Mesendoderm (in vitro differentiated cells): ENCODE measurements at places on chromosomes 3 and 15.

DNA sequence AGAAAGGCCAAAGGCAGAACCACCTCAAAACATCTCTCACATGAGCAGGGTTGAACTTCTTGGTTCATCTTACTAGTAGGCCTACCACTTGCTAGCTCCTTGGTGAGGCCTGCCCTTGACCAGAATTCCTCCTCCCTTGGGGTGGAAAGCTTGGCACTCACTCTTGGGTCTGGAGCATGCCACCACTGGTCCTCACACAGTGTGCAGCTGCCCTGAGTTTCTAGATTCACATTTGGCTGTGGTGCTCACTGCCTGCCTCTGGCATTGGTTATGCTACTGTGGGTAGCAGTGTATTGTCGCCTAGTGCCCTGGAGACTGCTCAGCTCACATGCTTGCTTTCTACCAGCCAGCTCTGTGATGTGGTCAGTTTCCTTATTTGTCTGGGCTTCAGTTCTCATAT lies 23.7 kb downstream of the OXNAD1 start:
- no peak overlapping the region for H3K27ac ChIP-seq
- H3K27me3 ChIP-seq, result no peaks in the 10 kb centered on the region
- DNase-seq, result no peak
- no peak overlapping the region for H3K4me3 ChIP-seq

DNA sequence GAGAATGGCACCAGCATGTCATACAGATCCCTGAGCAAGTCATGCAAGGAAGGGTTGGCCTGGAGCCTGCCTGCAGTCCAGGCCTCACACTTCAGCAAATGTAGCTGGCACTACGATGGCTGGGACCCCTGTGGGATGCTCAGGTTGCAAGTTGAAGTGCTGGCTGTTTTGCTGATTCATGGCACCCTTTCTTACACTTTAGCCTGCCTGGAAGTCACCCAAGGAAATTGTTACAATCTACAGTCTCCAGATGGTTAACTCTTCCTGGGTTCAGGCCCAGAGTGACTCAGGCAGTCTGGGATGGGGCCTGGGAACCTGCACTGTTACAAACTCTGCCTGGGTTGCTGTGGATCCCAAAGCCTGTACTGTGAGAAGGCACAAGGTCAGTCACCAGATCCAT lies 91.0 kb upstream of the SLC6A11 start:
- DNase-seq, result no peak
- no peaks in the 10 kb centered on the region for H3K27me3 ChIP-seq
- H3K27ac ChIP-seq, result no peak overlapping the region
- H3K36me3 ChIP-seq, result no peaks in the 10 kb centered on the region
- no peak overlapping the region for H3K4me3 ChIP-seq

- no peak overlapping the region for H3K4me3 ChIP-seq
- H3K4me1 ChIP-seq, result no peaks in the 10 kb centered on the region
- H3K27ac ChIP-seq, result no peak overlapping the region
- H3K27me3 ChIP-seq, result no peaks in the 10 kb centered on the region
- no peak for DNase-seq
- H3K36me3 ChIP-seq, result peaks cover 41% of the 10 kb centered on the region
Observed at GRCh38 chr3:53225181-53225580, 30.6 kb downstream of the TKT start.

GRCh38 chr3:187821616-187822317 lies 76.5 kb upstream of the BCL6 start:
- no peaks in the 10 kb centered on the region for H3K4me1 ChIP-seq
- no peak overlapping the region for H3K27ac ChIP-seq
- no peak for DNase-seq
- H3K36me3 ChIP-seq, result no peaks in the 10 kb centered on the region
